Renal cortical epithelial cell (primary cell): ENCODE measurements at places on chromosomes 2 and 18. TPM values are rescaled to one million over a fixed set of nuclear protein-coding genes. Genes with fewer than 3 reads are reported as not detected.

DNA sequence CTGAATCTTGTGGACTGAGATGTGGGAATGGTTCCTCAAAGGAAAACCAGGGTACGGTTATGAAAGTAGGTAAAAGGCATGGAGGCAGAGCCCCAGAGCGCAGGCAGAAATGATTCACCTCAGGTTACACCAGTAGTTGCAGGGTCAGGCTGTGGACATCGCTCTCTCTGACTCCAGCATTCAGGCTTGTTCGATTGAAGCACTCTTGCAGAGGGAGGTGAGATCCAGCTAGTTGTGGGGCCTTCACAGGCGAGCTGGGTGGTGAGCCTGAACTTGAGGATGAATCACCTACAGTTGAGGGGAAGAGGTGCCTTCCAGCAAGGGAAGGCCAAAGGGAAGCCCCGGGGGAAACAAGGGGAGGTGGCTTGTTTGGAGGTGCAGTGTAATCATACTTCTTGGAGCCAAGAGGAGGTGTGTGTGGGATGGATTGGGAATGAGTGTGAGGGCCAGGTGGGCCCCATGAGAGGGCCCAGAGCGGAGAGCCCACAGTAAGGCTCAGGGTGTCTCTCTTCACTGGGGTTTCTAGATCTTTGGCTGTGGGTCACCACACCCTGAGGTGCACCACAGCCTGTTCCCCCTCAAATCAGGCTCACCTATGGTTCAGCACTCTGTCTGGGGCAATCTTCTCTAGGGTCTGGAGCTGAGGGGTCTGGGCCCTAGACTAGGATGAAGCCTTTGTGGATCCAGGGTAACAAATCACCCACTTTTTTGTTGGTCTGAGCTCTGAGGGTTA lies 48.5 kb upstream of the MCFD2 start:
- peak; percentile 78 for DNase-seq

The UPP2 gene
- 0.25 TPM in 1 of 2 replicates, not detected in the other for total RNA-seq

DNA sequence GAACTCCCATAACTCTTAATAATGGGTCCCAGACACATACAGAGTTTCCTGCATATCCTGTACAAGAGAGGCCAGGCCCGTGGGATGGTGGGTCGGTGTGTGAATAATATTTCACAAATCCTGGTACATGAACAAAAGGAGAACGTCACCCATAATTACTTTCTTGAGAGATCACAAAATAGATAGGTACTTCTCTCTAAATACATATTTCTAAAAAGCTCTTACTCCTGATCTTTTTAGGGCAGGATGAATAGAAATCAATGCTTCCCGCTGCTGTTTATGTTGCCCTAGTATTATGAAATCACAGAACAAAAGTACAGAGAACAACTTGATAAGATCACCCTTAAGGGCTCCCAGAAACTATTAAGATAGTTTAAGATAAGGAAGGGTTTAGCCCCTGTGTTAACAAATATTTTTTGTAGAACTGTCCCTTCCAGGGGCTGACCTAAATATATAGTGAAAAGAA lies 5.4 kb downstream of the IRS1 start:
- DNase-seq, result no peak

The LOXHD1 gene
- not detected in 2 replicates for total RNA-seq

DNA sequence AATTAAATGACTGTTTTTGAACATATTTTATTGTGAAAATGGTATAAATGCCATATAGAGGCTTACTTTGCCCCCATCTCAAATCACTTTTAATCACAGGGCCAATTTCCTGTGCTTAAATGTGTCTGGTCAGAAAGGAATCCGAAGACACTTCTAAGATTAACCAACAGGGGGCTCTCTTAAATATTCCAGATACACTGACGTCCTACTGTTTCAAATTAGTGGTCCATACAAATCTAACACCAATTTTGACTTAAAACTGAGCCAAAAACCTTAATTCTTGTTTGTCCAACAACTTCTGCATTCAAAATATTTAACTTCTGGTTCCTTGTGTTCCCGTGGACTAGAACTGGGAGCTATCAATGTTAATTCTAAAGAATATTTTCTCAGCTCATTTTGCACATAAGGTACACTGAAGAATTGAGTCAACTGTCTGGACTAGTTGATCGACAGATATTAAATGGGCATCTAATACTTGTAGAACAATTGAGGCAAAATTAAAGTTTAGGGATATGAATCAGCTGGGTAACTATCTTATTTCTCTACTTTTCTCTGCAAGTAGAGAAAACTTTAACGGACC lies 557.5 kb downstream of the ARHGAP15 start:
- peak; percentile 52 for DNase-seq

The LCT gene
- total RNA-seq, result not detected in 2 replicates
